Fibroblast of skin of abdomen (primary cell): ENCODE measurements at places on chromosomes 2 and 18.

GRCh38 chr2:16308816-16309215 lies 356.8 kb downstream of the CYRIA start:
- no peak for DNase-seq

DNA sequence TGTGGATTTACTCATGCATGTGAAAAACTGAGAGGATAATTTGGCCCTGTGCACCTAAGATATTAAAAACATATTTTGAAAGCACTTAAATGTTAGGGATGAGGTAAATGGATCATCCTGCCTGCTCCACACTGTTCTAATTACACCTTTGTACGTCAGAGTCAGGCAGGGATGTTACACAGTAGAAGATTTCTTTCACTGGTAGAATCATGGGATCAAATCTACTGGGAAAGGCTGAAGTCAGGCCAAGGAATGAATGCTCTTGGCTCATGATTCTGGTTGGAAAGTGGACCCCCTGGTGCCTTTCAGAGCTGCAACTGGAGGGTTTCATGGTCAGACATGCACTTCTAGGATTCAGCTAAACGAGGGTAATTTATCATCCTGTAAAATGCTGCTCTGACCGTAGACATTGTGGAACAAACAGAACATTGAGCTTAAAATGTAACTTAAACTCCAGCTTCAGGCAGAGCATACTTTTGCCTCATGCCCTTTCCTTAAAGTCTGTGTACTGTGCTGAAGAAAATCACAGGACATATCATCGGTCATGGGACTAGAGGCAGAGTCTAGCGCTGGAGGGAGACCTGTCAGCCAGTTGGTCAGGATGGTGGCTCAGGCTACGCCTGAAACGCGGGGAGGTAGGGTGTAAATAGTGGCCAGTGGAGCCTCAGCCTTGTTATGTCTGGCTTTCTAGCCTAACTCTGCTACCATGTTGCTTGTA lies 4.9 kb downstream of the KCNE4 start:
- peak; percentile 76 for DNase-seq

DNA sequence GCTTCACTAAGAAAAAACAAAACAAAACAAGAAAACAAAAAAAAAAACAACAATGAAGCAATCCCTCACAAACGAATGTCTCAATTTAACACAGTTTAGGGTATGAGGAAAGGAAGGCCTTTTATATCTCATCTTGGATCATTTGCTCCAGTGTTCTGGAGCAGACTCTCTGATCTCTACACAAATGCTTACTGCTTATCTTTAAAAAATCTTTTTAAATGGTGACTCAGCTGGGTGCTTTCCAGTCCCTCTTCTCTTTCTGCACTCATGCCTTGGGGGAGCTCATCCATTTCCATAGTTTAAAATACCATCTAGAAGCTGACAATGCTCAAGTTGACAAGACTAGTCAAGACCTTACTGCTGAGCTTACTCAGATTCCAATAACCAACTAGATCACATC lies 56.2 kb downstream of the ETAA1 start:
- DNase-seq, result peak; percentile 28

GRCh38 chr2:119407430-119408220 lies 24.0 kb upstream of the TMEM37 start:
- peak; percentile 49 for DNase-seq

DNA sequence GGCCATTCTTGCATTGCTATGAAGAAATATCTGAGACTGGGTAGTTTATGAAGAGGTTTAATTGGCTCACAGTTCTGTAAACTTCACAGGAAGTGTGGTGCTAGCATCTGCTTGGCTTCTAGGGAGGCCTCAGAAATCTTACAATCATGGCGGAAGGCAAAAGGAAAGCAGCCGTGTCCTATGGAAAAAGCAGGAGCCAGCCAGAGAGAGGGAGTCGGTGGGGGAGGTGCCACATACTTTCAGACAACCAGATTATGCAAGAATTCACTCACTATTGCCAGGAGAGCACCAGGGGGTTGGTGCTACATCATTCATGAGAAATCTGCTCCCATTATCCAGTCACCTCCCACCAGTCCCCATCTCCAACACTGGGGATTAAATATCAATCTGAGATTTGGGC lies 64.1 kb downstream of the CPS1 start:
- peak; percentile 7 for DNase-seq

DNA sequence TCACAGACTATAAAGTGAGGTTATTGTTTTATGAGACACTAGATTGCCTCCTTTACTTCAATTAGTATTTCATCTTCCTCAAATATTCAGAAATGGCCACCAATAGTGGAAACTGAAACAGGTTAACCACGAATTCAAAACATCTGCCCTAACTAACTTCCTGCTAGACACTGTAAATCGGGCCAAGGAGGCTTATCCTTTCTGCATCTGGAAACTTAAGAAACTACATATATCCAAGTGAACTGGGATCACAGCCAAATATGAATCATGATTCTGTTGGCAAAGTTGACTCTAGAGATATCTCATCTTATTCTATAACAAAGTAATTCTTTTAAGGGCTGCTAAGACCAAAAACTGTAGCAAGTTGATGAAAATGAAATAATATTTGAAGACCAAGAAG lies 136.6 kb upstream of the ZC3H15 start:
- DNase-seq, result peak; percentile 82

GRCh38 chr18:13447621-13448334 lies 229.2 kb downstream of the LDLRAD4 start:
- peak; percentile 97 for DNase-seq

DNA sequence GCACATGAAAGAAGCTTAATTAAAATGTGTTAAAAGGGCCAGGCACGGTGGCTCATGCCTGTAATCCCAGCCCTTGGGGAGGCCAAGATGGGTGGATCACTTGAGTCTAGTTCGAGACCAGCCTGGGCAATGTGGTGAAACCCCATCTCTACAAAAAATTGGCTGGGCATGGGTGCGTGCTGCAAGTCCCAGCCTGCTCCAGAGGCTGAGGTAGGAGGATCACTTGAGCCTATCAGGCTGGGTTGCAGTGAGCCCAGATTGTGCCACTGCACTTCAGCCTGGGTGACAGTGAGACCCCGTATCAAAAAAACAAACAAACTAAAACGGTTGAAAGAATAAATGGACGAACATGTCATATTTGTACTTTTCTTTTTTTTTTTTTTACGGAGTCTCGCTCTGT lies 26.0 kb downstream of the REL start:
- DNase-seq, result no peak

DNA sequence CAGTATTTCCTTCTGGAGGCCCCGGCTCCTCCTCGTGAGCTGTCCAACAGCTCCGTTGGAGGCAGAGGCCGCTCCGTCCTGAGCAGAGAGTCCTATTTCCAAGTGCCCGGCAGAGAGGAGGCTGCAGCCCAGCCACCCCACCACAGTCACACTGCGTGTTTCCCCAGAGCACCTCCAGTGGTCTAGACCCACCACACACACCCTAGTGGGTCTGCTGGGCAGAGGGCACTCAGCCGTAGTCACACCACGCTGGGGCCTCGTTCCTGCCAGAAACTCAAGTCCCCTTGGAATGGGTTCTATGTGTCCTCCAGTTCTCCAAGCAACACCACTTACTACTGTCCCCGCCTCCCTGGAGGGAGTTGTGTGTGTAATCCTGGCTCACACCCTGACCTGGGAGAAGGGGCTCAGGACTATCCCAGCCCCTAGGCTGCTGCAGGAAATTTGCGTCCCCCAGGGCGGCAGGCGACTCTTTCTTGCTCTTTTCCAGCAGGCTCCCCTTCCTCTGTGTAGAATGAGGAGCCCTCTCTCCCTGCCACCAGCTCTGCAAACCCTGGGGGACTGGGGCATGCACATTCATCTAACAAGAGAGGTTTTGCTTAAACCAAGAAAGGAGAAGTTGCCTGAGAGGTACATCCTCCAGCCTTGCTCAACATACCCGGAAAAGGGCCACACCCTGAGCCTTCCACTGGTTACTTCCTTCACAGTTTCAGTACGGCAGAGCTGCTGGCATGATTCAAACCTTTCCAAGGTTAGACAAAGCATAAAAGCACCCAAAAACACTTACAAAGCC lies 114.1 kb downstream of the NDUFA10 start:
- no peak for DNase-seq

GRCh38 chr2:239291475-239292350 lies 109.1 kb downstream of the HDAC4 start:
- DNase-seq, result no peak

DNA sequence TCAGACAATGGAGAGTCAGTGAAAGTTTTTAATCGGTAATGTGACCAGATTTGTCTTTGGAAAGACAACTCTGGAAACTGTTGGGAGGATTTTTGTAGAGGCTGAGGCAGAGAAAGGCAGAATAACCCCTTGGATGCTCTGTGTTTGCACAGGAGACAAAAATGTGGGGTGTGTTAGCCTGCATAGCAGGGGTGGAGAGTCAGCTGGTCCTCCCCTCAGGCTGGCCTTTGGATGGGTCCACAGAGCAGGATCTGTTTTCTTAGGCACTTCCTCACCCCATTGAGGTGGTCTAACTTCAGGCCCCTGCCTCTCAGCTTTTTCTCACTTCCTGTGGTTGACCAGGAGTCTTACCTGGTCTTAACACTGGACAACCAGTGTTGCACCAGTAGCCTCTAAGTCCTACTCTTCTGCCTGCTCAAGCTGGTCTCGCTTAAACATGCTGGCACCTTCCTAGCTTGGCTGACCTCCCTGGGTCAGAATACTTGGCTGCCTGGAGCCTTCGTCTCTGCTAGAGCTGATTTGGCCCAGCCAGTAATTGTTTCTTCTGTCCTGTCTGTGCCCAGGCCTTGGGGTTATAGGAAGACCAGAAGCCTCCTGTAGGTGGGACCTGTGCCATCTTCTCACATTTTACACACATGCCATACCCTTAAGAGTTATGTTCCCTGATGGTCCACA lies 259.8 kb upstream of the RASGRP3 start:
- no peak for DNase-seq

GRCh38 chr2:48406116-48406515 lies 123.8 kb upstream of the STON1 start:
- DNase-seq, result no peak

GRCh38 chr2:150783896-150784295 lies 296.4 kb upstream of the RND3 start:
- no peak for DNase-seq

- no peak for DNase-seq
Measured at GRCh38 chr2:230899287-230899686, 25.8 kb downstream of the GPR55 start.
